T-helper 1 cell (primary cell): ENCODE measurements at places on chromosomes 1 and 21.

GRCh38 chr1:180622658-180623508 lies 8.9 kb upstream of the XPR1 start:
- DNase-seq: no peak

GRCh38 chr1:60359431-60359830 lies 285.9 kb upstream of the C1orf87 start:
- no peak for DNase-seq

DNA sequence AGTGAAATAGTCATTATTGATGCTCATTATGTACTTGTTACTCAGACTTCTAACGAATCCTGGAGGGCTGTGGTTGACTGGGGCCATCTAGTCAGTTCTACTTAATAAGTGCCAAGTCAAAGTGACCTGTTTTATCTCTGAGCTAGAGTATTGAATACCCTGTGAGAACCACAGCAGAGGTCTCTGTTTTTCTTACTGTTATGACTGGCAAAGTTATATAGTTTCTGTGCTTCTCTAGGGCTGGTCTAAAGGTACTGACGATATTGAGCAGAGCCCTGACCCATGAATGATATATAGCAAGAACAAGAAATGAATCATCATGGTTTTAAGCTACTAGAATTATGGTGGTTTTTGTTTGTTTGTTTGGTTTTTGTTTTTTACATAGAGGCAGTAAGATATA lies 555.8 kb downstream of the PLA2G4A start:
- DNase-seq: no peak

- no peak for DNase-seq
Observed at GRCh38 chr1:173084292-173084691, 33.6 kb upstream of the TNFSF18 start.

DNA sequence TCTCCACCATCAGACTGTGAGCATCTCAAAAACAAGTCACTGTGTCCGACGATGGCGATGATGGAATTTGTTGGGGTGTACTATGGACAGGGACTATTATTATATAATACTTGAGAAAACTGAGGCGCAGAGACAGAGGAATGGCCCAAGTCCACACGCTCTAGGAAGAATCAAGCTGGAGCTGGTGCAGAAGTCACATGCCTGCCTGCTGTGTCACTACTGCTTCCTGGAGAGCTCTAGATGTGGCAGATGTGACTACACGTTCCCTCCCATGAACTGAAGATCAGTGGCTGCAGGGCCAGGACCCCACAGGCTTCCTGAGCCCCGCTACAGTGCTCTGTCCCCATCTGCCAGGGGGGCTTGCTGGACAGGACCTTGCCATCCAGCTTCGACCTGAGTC lies 56.9 kb downstream of the TRABD2B start:
- no peak for DNase-seq

DNA sequence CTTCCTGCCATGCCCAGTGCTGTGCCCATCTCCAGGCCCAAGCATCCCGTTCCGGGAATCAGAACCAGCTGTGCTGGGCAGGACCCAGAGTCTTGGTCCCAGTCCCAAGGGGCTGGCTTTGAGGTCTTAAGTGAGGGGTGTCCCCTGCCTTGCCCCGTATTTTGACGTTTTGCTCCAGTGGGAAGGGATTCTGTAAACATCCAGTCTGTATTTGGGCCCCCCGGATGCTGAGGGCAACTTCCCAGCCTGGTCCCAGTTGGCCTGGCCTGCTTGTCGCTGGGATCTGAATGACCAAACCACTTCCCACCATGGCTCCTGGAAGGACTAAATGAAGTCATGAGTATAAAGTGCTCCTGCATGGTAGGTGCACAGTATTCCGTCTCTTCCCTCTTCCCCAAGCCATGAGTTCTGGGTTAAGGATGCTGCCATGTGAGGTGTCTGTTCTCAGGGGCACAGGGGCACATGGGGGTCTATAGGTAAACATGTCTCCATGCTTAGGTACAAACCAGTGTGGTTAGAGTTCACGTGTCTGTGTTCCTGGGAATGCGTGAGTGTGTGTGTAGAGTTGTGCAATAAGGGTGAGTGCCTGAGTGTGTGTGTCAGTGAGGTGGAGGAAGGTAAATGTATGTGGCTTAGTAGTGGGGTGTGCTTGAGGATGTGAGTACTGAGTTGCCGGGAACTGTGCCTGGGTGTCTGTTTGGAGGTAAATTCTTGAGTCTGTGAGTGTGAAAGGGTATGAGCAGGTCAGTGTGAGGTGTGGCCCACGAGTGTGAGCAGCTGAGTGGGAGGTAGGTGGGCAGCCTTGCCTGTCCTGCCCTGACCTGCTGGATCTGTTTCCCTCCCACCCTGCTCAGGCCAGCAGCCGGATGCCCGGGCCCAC lies 1.5 kb downstream of the B4GALT2 start:
- no peak for DNase-seq

- no peak for DNase-seq
Observed at GRCh38 chr1:219585837-219586455, 27.0 kb downstream of the ZC3H11B start.

- no peak for DNase-seq
Observed at GRCh38 chr1:225766967-225767633, 10.5 kb upstream of the SRP9 start.

GRCh38 chr1:42788021-42788420 lies 3.2 kb downstream of the TMEM269 start:
- no peak for DNase-seq

DNA sequence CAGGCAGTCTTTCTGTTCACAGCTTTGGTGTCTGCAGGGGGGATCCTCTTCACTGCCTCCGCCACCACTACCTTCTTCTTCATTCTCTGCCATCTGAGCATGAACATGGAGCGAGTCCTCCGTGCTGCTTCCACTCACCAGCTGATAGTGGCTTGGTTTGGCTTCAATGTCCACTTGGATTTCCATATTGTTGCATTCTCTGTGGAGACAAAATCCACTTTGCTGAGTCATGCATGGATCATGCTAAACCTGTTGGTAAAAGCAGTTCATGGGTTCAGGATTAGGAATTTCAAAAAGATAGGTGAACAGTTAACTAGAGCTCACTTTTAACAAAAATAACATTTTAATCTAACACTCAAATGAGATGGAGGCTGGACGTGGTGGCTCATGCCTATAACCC lies 27.5 kb downstream of the RNF19B start:
- DNase-seq: no peak

GRCh38 chr1:171636141-171636540 lies 14.1 kb downstream of the MYOCOS start:
- DNase-seq: no peak

DNA sequence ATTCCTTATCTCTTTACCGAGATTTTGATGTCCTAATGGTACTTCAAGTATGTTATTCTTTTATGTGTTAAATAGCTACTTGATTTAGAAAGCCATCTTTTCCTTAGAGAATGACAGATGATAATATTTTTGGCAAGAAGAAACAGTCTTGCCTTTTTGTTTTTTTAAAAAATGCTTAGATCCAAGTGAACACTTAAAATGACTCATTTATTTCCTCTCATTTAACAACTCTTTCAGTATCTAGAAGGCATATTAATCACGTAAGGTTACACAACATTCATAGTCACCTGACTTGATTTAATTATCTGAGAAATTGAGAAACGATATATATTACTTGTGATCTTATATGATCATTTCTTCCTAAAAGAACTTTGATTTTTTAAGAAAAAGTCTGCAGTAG lies 52.4 kb downstream of the SUCO start:
- no peak for DNase-seq

GRCh38 chr1:157653494-157653873 lies 47.1 kb downstream of the FCRL3 start:
- no peak for DNase-seq

GRCh38 chr1:59978026-59978425 lies 51.5 kb upstream of the CYP2J2 start:
- no peak for DNase-seq

DNA sequence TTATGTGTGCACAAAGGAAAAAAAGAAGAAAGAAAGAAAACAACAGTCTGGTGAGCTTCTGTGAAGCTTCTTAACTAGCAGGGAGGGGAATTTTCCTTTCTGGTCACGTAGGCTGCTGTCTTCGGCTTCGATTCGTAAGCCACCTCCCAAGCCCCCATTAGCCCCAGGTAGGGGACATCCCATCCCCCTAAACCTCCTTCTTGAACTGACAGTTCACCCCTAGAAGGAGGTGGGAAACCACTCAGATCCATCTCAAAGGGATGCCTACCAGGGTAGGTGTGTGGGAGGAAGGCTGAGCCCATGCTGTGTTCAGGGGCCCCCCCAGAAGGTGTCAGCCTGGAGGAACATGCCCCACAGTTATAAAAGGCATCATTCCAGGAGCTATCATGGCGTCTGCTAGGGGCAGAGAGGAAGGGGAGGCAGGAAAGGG lies 25.8 kb downstream of the CD247 start:
- DNase-seq: peak; percentile 53

DNA sequence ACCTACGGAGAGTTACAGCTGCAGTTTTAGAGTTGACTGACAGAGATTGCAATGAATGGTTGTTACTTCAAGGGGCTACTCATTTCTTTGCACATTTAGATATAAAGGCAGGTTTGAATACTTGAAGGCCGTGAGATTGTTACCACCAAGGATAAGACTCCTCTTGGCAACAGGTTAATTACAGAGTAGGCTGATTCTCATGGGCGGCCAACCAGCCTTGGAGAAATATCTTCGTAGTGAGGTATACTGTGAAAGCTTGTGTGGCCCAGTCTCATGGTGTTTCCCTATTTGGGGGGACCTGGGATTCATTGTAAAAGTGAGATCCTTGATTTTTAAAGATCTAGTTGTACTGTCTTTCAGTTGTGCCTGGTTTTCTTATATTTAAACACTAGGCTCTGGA lies 103.2 kb upstream of the OLFM3 start:
- no peak for DNase-seq

DNA sequence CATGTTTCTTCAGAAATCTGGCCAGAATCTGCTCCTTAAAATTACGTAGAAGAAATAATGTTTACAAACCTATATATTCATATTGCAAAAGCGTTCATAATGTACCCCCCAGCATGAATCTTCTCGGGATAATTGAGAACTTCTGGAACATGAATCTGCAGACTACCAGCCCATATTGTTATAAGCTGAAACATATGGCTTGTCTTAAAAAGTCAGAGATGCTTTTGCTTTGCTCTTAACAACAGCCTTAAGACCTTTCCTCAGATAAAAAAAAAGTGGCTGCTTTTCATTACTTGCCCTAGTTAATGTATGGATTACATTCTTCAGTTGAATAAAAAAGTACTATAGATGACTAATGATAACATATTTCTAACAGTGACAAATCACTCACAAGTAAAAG lies 15.0 kb upstream of the ZZZ3 start:
- DNase-seq: no peak

DNA sequence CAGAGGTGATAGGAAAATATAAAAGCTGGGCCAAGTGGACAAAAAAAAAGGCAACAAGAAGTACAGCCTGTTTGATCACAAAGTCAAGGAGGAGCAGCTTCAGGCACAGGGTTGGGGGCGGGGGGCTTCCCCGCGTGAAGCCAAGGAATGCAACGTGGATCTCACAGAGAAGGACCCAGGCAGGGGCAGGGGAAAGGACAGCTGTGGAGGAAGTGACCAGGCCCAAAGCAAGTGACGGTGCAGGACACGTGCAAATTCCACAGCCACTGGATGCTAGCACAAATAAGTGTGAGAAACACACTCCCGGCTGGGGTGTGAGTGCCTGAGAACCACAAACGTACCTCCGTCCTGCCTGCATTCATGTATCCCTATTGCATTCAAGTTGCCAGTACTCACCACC lies 77.7 kb upstream of the DSCAM start:
- DNase-seq: no peak

GRCh38 chr1:31647106-31647505 lies 2.4 kb upstream of the PEF1 start:
- no peak for DNase-seq

GRCh38 chr21:25916226-25916625 lies 181.5 kb downstream of the GABPA start:
- no peak for DNase-seq

GRCh38 chr1:86396498-86396890 lies 371 bp upstream of the ODF2L start:
- no peak for DNase-seq

DNA sequence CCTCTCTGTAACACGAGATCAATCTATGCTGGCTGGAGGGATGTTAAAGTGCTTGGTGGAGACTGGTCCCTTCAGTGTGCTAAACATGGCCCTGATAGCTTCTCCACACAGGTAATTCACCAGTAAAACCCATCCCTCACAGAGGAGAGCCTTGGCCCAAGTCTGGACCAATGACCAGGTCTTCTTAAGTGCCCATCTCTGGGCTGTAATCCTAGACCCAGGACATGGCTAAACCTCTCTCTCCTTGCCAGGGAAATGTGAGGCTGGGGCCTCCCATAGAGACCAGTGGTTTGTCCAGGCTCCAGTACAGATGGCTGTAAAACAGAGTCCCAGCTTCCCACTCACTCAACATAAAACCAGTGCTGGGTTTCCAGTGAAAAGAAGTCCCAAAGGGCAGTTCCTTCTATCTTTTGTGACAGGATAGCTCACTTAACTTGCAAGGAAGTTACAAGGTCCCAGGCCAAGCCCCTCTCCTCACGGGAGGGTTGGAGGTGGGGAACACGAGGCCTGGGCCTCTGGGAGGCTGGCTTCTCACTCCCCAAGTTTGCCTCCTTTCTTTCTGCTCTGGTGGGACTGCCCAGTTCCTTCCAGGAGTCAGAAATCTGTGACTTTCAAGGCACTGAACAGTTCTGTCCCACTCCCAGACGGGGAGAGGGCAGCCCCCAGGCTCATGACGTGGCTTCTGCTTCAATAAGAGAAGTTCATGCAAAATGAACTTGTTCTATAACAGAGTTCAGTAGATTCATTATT lies 2.2 kb upstream of the KIF17 start:
- DNase-seq: no peak

GRCh38 chr1:44903011-44903680 lies 60.1 kb upstream of the PTCH2 start:
- DNase-seq: no peak

DNA sequence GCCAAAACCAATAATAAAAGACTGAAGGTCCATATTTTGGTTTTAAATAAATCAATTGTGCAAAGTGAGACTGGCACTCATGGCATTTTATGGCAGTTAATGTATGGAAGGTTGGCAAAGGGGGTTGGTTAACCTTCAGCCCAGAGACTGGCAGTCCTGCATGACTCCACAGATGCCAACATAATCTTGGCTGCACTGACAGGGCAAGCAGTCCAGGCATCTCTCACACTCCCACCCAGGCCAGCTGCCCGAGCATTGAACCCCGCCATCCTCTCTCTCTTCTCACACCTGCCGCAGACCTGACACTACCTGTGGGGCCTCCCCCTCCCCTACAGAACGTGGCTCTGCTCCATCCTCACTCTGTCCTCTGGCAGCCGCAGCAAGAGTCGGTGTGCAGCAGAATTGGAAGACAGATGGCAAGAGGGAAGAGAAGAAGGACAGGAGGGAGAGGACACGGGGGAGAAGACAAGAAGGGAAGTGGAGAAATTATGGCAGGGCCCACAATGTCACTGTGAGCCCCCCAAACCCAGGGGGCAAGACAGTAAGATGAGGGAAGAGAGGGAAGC lies 43.7 kb downstream of the ITPKB start:
- DNase-seq: no peak

GRCh38 chr1:233599542-233600073 lies 14.3 kb upstream of the KCNK1 start:
- DNase-seq: no peak

DNA sequence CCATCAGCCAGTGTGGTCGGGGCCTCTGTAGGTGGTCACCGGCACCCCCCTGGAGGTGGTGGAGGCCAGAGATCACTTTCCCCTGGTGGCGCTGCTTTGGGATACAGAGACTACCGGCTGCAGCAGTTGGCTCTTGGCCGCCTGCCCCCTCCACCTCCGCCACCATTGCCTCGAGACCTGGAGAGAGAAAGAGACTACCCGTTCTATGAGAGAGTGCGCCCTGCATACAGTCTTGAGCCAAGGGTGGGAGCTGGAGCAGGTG lies 961 bp downstream of the RBM15 start:
- no peak for DNase-seq

- no peak for DNase-seq
Observed at GRCh38 chr1:169106921-169107602, 572 bp downstream of the ATP1B1 start.
